ENCODE measurements at places on chromosomes 7 and 10. TPM values are rescaled to one million over a fixed set of nuclear protein-coding genes. Genes with fewer than 3 reads are reported as not detected.

DNA sequence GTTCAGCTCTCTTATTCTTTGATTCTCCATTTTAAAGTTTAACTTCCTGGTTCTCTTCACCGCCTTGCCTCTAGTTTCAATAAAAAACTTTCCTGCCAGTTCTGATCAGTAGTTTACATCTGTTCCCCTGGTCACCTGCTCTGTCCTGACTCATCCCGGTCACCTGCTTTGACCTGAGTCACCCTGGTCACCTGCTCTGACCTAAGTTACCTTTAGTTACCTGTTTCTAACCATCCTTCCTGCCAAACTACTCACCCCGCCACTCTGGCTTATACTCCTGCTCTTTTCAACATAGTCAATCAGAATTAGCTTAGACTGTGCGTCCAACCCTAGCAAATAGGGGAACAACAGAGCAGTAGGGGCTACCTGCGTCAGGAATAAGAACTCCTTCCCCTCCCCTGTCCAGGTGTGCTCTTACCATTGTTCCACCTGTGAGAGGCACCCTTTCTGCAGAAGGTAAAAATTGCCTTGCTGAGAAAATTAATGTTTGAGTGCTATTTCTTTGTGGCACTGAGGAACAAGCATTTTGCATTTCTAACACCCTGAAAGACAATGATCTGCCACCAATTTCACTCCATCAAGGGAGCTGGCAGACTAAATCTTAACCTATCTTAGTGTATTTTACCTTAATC lies 263.6 kb downstream of the DOCK4 start:
- no peak overlapping the region for H3K27ac ChIP-seq
- H3K4me3 ChIP-seq, result no peak overlapping the region
- H3K4me1 ChIP-seq, result no peaks in the 10 kb centered on the region
- no peaks in the 10 kb centered on the region for H3K27me3 ChIP-seq

GRCh38 chr10:99235658-99236626 lies at the start of gene HPSE2:
Gene HPSE2, minus strand, starts transcription at chr10:99235852.
- no peak for DNase-seq
- peaks cover 44% of the 10 kb centered on the region for H3K4me1 ChIP-seq
- no peaks in the 10 kb centered on the region for H3K36me3 ChIP-seq
- H3K27me3 ChIP-seq, result peaks cover 56% of the 10 kb centered on the region
- peak within 1 kb of the TSS; percentile 46 for H3K27ac ChIP-seq

The ADCY1 gene
- 0.66 TPM for total RNA-seq

The HABP2 gene
- total RNA-seq, result not detected
